Osteocyte (in vitro differentiated cells): ENCODE measurements at places on chromosomes 1 and 21. TPM values are rescaled to one million over a fixed set of nuclear protein-coding genes. Genes with fewer than 3 reads are reported as not detected.

GRCh38 chr1:223770621-223771315, 58.4 kb downstream of the CAPN2 start:
- peaks cover 40% of the 10 kb centered on the region for H3K4me1 ChIP-seq
- peaks cover 31% of the 10 kb centered on the region for H3K36me3 ChIP-seq
- H3K4me3 ChIP-seq, result no peak overlapping the region
- H3K27me3 ChIP-seq, result no peaks in the 10 kb centered on the region

- H3K27me3 ChIP-seq, result peaks cover 49% of the 10 kb centered on the region
- H3K36me3 ChIP-seq, result no peaks in the 10 kb centered on the region
- no peak overlapping the region for H3K27ac ChIP-seq
- H3K4me3 ChIP-seq, result no peak overlapping the region
- peaks cover 3% of the 10 kb centered on the region for H3K4me1 ChIP-seq
These were observed 53.9 kb downstream of the NR5A2 start for GRCh38 chr1:200081151-200081968.

DNA sequence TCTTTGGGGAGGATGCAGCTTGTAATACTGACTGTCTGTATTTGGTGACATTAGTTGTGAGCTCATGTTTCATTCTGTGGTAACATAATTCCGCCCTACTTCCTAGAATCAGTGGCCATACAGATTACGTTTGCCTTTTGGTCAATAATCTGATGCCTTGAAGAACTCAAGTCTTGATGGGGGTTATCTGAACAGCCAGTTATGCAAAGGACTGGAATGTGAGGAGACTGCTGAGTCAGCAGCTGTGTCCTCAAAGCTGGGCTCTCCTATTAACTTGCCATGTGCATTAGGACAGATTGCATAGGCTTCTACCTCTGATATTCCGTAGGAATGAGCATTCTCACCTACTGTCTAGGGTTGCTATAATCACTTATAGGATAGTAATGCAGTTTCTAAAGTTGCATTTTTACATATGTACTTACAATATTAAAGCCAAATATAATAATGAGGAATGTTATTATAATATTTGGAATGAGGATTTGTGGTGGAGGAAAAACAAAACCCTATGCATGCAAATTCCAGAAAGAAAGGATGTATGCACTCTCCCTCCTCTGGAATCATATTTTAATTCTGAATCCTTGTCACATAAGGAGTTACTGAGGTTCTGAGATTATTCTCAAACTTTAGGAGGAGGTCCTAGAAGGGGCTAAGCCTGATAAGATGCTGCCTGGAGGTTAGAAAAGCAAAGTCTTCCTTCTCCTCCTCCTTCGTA, 116.0 kb downstream of the NOS1AP start:
- H3K36me3 ChIP-seq, result no peaks in the 10 kb centered on the region
- no peaks in the 10 kb centered on the region for H3K27me3 ChIP-seq
- H3K4me3 ChIP-seq, result no peak overlapping the region
- no peak for DNase-seq
- H3K4me1 ChIP-seq, result peaks cover 16% of the 10 kb centered on the region
- no peak overlapping the region for H3K27ac ChIP-seq

- peak; percentile 75 for DNase-seq
- H3K4me1 ChIP-seq, result no peaks in the 10 kb centered on the region
- H3K27ac ChIP-seq, result no peak overlapping the region
- no peaks in the 10 kb centered on the region for H3K27me3 ChIP-seq
- H3K36me3 ChIP-seq, result peaks cover 2% of the 10 kb centered on the region
These were observed 1.4 kb downstream of the PRAMEF18 start for GRCh38 chr1:13224480-13225060.

- no peak overlapping the region for H3K27ac ChIP-seq
- no peak for DNase-seq
- peaks cover 4% of the 10 kb centered on the region for H3K36me3 ChIP-seq
- H3K27me3 ChIP-seq, result no peaks in the 10 kb centered on the region
- H3K4me3 ChIP-seq, result no peak overlapping the region
- H3K4me1 ChIP-seq, result peaks cover 2% of the 10 kb centered on the region
These were observed 872.7 kb upstream of the ADAMTS5 start for GRCh38 chr21:27839512-27840115.

GRCh38 chr1:14999441-14999840, 154.1 kb upstream of the TMEM51 start:
- H3K4me1 ChIP-seq, result peaks cover 67% of the 10 kb centered on the region
- H3K4me3 ChIP-seq, result no peak overlapping the region
- H3K27me3 ChIP-seq, result no peaks in the 10 kb centered on the region
- H3K36me3 ChIP-seq, result no peaks in the 10 kb centered on the region
- DNase-seq, result no peak

GRCh38 chr1:112177314-112177713, 187.8 kb upstream of the KCND3 start:
- H3K27me3 ChIP-seq, result no peaks in the 10 kb centered on the region
- H3K27ac ChIP-seq, result no peak overlapping the region
- no peaks in the 10 kb centered on the region for H3K36me3 ChIP-seq
- DNase-seq, result no peak
- H3K4me1 ChIP-seq, result no peaks in the 10 kb centered on the region
- H3K4me3 ChIP-seq, result no peak overlapping the region

GRCh38 chr1:48649880-48650279, 126.8 kb downstream of the BEND5 start:
- DNase-seq, result no peak
- H3K27ac ChIP-seq, result no peak overlapping the region

DNA sequence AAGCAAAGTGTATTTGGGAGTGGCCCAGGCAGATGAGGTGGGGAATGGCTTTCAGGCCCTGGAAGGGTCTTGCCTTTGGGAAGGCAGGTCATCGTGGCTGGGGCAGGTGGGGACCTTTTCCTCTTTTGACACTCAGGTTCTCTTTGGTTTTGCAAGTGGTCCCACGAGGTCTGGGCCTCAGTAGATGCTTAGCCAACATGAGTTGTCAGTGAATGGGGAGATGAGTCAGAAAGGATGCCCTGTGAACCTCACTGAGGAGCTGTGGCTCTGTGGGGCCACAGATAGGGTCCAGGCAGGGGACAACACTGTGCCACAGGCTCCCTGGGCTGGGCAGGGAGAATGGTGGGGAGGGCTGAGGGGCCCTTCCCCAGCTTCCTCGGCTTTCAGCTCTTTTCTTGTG, 19.0 kb downstream of the ARHGEF10L start:
- no peaks in the 10 kb centered on the region for H3K27me3 ChIP-seq
- no peak for DNase-seq
- no peak overlapping the region for H3K4me3 ChIP-seq
- no peaks in the 10 kb centered on the region for H3K36me3 ChIP-seq

- H3K27me3 ChIP-seq, result peaks cover under 1% of the 10 kb centered on the region
- DNase-seq, result no peak
These were observed 352.3 kb downstream of the RYR2 start for GRCh38 chr1:237394281-237394680.

- H3K36me3 ChIP-seq, result no peaks in the 10 kb centered on the region
- H3K4me3 ChIP-seq, result no peak overlapping the region
These were observed 3.1 kb downstream of the TRAF5 start for GRCh38 chr1:211329764-211330201.

DNA sequence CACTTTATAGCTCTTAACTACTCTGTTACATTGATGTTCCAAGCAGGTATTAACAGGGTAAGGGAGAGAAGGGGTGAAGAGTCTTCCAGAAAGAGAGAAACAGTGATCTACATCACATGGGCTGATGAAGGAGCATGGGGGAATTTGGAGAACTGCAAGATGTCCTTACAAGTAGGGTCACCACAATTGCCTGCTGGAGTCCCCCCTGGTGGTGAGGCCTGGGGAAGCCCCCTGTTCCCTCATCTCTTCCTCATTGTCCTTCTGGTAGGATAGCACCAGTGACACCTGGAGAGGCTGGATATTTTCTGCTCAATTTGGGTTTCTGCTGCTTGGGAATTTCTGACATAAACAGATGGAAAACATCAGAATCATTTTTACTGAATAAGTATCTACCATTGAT, 126.6 kb downstream of the RUNX1 start:
- H3K36me3 ChIP-seq, result no peaks in the 10 kb centered on the region
- no peak overlapping the region for H3K27ac ChIP-seq
- DNase-seq, result no peak
- no peaks in the 10 kb centered on the region for H3K27me3 ChIP-seq
- no peak overlapping the region for H3K4me3 ChIP-seq

DNA sequence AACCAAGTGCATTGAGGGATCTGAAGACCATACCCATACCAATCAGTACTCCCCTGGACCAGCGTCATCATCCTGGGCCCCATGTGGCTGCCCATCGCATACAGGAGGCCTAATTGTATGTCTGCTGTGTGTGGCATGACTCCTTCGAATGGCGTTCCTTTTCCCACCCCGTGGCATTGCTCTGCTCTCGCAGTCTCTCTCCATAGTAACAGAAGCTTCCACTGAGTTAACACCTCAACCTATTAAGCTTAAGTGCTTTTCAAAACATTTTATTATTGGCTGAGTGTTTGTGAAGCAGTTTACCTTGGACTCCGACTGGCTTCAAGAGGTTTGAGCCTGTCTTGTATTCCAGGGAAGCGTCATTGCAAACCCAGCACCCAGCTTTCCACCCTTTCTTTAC, 187.1 kb upstream of the LMO4 start:
- no peak overlapping the region for H3K27ac ChIP-seq
- H3K4me3 ChIP-seq, result no peak overlapping the region
- H3K27me3 ChIP-seq, result peaks cover 24% of the 10 kb centered on the region
- no peaks in the 10 kb centered on the region for H3K36me3 ChIP-seq

- no peak overlapping the region for H3K27ac ChIP-seq
- no peaks in the 10 kb centered on the region for H3K4me1 ChIP-seq
- no peak for DNase-seq
- no peak overlapping the region for H3K4me3 ChIP-seq
- no peaks in the 10 kb centered on the region for H3K27me3 ChIP-seq
These were observed 49.1 kb downstream of the ERI3 start for GRCh38 chr1:44305962-44306422.

DNA sequence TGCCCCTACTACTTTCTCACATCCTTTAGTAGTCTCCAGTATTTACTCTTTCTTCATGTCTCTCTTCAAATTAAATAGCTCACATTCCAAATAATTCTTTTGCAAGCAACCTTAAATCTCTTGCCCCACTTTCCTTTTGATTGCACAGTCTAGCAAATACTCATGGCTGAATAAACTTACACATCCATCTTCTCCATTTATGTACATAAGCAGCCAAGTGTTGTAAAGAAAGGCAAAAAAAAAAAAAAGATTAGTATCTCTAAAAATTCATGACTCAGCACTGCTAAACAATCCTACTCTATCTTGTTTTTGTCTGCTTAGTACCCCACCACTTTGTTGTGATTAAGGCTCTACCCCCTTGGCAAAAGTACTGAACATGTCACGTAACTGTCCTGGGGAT, 42.6 kb downstream of the F13B start:
- H3K36me3 ChIP-seq, result no peaks in the 10 kb centered on the region
- H3K27ac ChIP-seq, result no peak overlapping the region
- peaks cover 4% of the 10 kb centered on the region for H3K27me3 ChIP-seq
- H3K4me1 ChIP-seq, result peaks cover 2% of the 10 kb centered on the region
- no peak overlapping the region for H3K4me3 ChIP-seq

- H3K27ac ChIP-seq, result no peak overlapping the region
- peaks cover 28% of the 10 kb centered on the region for H3K4me1 ChIP-seq
- no peaks in the 10 kb centered on the region for H3K36me3 ChIP-seq
- H3K27me3 ChIP-seq, result peaks cover 4% of the 10 kb centered on the region
- DNase-seq, result no peak
These were observed 6.4 kb downstream of the ITGB2 start for GRCh38 chr21:44914176-44914874.

GRCh38 chr1:153553830-153554541, 4.9 kb upstream of the S100A3 start:
- peaks cover 36% of the 10 kb centered on the region for H3K4me1 ChIP-seq
- no peak for DNase-seq
- H3K27ac ChIP-seq, result peak overlapping the region; percentile 70
- H3K4me3 ChIP-seq, result no peak overlapping the region

DNA sequence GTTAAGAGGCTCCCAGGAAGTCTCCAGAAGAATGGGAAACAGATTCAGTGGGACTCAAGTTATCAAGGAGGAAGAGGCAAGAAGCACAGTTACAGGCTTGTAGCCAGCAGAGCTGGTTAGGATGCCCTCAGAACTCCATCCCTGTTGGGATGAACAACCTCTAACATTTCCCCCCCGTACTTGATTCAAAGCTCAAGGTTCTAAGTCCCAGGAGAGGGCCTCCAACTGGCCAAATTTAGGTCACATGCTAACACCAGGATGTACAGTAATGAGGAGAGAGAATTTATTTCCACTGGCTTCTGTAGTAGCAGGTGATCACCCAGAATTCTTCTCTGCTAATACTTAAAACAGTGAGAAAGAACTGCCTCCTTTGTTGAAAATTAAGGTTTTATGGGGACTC, 22.3 kb upstream of the HSPA13 start:
- no peak for DNase-seq
- no peaks in the 10 kb centered on the region for H3K36me3 ChIP-seq
- no peak overlapping the region for H3K4me3 ChIP-seq
- no peaks in the 10 kb centered on the region for H3K4me1 ChIP-seq
- peaks cover 17% of the 10 kb centered on the region for H3K27me3 ChIP-seq

DNA sequence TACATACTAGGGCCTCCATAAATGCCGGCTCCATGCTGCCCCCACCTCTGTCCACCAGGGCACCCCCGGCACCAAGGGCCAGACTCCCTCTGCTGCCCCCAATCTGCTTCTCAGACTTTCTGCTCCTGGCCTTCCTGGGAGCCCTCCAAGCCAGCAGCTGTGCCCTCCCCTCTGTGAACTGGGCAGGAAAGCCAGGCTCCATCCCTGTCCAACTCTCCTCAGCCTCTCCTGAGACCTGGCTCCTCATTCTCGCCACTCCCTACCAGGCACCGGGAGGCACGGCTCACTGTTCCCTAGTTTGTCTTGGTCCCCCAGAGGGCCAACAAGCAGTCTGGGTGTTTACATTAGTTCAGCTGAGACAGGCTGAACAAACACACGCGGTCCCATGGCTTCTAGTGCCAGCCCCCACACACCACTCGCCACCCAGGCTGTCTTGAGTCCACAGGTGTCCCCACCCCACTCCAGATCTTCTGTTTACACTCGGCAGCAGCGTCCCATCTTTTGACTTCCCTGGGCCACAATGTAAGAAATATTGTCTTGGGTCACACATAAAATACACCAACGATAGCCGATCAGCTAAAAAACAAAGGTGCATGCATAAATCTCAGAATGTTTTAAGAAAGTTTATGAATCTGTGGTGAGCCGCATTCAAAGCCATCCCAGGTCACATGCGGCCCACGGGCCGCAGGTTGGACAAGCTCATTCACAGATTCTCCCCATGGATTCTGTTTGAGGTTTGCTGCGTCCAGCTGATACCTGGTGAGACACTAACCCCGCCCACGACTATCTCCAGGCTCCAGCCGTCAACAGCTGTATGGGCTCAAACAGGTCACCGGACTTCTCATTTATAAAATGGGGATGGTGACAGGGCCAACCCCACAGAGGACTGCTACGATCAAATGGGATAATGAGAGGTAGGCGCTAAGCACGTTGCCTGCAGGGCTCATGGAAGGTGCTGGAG, 29.5 kb upstream of the ECE1 start:
- H3K4me1 ChIP-seq, result peaks cover 87% of the 10 kb centered on the region
- DNase-seq, result no peak
- peak overlapping the region; percentile 32 for H3K4me3 ChIP-seq
- peaks cover 3% of the 10 kb centered on the region for H3K36me3 ChIP-seq
- no peaks in the 10 kb centered on the region for H3K27me3 ChIP-seq
- H3K27ac ChIP-seq, result peak overlapping the region; percentile 98

LCK gene
- total RNA-seq, result not detected in 2 replicates

RHD gene
- total RNA-seq, result not detected in 2 replicates

HCN3 gene
- 3.7 and 4.1 TPM in 2 replicates for total RNA-seq

C4BPB gene
- total RNA-seq, result not detected in 2 replicates

OLIG2 gene
- 0.37 and 0.56 TPM in 2 replicates for total RNA-seq

SELENON gene
- 126 and 129 TPM in 2 replicates for total RNA-seq

BRWD1 gene
- total RNA-seq, result 40.8 and 41.9 TPM in 2 replicates

OR14A16 gene
- not detected in 2 replicates for total RNA-seq

MRPL55 gene
- total RNA-seq, result 46.1 and 47.4 TPM in 2 replicates

RGS13 gene
- total RNA-seq, result not detected in 2 replicates
